ENCODE measurements at places on chromosomes 4 and X.

DNA sequence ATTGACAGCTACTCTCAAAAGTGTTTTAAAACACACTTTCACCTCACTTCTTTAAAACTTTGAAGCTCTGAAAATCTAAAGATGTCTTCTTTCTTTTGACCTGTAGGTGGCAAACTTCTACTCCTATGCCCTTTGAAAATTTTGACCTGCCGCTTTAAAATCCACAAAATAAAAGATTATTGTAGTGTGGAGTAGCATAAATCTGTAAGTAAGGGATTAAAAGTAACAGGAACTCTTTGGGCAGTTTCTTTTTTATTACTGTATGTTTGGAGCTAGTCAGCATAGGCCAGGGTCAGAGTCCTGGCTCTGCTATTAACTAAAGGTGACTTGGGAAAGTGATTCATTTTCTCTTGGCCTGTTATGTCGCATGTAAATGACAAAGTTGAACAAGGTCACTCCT, 25.5 kb downstream of the BBS12 start:
- DNase-seq: no peak

DNA sequence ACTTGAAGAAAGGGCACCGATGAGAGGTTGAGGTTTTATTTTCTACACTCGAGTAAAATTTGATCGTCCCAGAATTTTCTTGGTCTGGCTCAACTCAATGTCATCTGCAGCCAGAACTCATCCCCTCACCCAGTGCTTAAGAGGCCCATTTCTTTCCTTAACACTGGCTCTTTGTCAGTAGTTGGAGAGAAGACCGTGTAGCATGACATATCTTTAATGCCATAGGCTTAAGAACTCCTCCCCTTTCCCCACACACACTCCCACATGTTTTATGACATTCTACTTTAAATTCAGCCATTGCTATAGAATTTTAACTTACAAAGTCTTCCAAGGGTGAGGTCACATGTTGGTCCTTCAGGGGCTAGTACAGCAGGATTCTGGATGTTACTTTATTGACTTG, 44.2 kb upstream of the ZNF827 start:
- no peak for DNase-seq

DNA sequence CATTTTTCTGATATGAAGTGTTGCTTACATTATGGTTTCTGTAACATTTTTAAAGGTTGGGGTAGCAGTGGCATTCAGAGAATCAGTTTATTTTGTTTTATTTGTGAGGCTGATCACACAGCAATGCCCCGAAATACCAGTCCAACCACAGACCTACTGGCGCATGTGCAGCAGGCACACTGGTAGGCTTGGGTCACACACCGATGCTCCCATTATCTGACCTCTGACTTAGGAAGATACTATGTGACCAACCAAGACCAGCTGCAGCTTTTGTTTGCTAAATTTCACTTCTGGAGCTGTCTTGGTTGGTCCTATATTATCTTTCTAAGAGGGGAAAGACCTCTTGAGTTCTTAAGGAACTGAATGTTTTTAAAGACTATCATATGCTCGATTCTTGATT, 18.7 kb downstream of the PGM2 start:
- no peak for DNase-seq

GRCh38 chrX:150324035-150324728, 38.9 kb upstream of the MAMLD1 start:
- no peak for DNase-seq

DNA sequence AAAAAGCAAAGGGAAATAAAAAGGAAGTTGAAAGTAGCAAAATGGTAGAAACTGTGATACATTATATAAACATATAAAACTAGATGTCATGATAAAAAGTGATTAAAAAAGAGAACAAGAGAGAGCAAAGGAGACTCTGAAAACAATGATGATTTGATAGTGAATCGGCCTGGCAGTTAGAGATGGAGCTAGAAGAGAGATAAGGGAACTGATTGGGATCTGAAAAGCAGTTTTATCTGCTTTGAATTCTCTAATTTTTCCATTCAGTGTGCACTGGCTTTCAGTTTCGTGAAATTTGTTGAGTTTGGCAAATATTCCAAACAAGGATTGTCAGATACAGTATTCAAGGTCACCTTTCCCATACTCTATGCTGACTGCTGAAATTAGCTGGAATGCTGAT, 21.9 kb upstream of the CCSER1 start:
- DNase-seq: no peak

GRCh38 chr4:174107746-174108354, 175.6 kb downstream of the FBXO8 start:
- no peak for DNase-seq

DNA sequence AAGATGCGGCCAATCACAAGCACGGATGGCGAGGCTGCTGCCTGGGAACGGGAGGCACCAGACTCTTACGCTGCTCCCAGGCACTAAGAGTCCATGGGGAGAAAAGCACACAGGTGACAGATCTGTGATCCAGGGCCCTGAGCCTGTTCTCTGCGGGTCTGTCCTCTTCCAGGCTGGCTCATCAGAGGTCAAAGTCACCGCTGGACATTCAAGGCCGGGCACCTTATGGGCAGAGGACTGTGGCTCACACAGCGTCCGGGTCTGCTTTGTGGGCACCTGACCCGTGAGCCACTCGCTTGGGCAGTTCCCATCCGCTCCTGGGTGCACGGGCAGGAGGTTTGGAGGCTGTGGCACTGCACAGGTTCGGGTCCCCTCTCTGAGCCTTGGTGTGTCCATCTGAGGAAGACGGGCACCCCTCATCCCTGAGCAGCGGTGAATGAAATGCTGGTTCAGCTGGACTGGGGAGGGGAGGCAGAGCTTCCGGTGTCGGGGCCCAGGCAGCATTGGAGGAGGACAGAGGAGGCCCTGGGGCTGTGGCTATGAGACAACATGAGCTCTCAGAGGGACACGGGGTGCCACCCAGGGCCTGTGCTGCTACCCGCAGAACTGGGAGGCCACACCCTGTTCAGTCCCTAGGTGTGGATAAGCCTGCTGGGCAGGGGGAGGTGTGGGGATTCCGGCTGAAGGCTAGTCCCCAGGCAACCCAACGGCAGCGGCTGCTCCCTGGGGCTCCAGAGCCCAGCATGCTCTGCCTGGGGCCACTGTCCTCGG, 61.2 kb upstream of the AFAP1 start:
- DNase-seq: no peak

- no peak for DNase-seq
Observed at GRCh38 chr4:68077301-68077700, 52.4 kb downstream of the TMPRSS11F start.

DNA sequence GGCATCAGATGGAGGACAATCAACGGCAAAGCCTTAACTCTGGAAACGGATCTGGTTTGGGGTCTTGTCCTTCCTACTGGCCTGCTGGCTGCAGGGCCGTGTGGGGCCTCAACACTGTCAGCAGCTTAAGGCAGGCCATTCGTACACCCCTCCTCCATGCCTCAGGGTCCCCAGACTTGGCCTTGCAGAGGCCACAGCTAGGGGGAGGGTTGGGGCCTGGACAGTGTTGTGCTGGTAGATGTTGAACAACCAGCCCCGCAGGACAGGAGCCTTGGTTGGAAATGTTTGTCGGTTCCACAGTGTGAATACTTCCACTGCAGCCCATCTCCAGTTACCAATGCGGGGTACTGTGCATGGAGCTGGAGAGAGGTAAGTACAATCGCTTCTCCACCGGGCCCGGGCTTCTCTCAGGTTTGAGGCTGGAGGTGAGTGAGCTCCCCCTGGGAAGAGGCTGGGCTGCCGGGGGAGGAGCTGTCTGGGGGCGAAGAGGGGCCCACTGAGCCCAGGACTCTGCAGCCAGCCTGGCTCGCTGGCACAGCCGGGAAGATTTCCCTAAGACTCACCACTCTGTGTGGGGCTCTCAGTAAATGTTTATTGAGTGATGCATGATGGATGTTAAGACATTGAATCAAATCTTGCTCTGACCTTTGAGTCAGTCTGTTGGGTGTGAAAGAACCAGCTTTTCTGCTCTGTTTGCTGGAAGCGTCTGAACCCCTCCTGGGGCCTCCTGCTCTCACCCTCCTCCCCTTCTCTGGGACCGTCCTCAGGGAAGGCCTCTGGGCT, 19.7 kb upstream of the GPR78 start:
- DNase-seq: no peak

Measured in stimulated activated CD8-positive, alpha-beta memory T cell treated with anti-CD3 and anti-CD28 coated beads, Interleukin-2, amount 100 ng/mL, for 1 hour (primary cell).